ENCODE measurements at places on chromosomes 16 and 17. TPM values are rescaled to one million over a fixed set of nuclear protein-coding genes. Genes with fewer than 3 reads are reported as not detected.

GRCh38 chr16:76931186-76931585 is 259.8 kb upstream of the MON1B start:
- no peak for DNase-seq

- DNase-seq = no peak
These were observed 268.5 kb downstream of the CBLN1 start for GRCh38 chr16:49012961-49013726.

- no peak for DNase-seq
These were observed 72.5 kb upstream of the AXIN2 start for GRCh38 chr17:65633988-65634387.

GRCh38 chr16:73735018-73735417 is 561.6 kb upstream of the PSMD7 start:
- no peak for DNase-seq

GRCh38 chr16:57026778-57027062 is 37.4 kb downstream of the NLRC5 start:
- DNase-seq = no peak

DNA sequence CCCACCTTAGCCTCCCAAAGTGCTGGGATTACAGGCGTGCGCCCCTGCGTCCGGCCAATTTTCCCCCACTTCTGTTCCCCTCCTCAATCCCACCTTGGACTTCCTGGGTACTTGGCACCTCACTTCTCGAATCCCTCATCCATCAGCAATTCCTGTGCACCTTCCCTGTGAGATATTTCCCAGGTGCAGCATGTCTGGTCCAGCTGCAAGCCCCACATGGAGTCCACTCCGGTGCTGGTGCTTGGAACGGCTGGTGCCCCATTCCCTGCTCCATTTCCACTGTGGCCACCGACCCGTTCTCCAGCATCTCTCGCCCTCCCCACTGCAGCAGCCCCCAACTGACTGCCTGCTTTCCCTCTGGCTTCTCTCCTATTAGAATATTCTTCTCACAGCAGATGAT is 35.3 kb downstream of the NOL11 start:
- DNase-seq = no peak

DNA sequence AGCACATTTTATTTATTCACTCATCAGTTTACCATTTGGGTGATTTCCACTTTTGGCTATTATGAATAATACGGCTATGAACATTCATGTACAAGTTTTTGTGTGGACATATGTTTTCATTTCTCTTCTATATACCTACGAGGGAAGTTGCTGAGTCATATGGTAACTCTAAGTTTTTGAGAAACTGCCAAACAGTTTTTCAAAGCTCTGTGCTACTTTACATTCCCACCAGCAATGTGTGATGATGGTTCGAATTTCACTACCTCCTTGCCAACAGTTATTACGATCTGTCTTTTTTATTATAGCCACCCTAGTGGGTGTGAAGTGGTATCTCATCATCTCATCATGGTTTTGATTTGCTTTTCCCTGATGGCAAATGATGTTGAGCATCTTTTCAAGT is 63.7 kb upstream of the MRTFB start:
- DNase-seq = no peak

- no peak for DNase-seq
These were observed 116.8 kb downstream of the ABCC6 start for GRCh38 chr16:16106466-16106865.

DNA sequence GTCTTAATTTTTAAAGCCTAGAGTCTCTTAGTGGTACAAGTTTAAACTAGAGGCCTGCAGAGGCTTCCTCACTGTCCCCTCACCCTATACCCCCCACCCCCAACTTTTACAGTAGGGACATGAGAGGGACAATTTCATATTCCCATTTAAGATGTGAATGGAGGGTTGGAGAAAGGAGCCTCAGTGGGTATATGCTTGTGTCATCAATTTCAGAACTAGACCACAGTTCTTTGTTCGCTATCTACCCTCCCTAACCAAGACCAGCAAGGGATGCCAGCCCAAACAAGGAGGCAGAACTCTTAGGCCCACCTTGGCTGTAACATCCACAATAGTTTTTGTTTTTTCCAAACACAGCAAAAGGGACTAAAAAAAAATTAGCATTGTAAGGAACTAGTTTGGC is 14.0 kb upstream of the SALL1 start:
- no peak for DNase-seq

- no peak for DNase-seq
These were observed 4.5 kb upstream of the NECAB2 start for GRCh38 chr16:83963277-83964119.

DNA sequence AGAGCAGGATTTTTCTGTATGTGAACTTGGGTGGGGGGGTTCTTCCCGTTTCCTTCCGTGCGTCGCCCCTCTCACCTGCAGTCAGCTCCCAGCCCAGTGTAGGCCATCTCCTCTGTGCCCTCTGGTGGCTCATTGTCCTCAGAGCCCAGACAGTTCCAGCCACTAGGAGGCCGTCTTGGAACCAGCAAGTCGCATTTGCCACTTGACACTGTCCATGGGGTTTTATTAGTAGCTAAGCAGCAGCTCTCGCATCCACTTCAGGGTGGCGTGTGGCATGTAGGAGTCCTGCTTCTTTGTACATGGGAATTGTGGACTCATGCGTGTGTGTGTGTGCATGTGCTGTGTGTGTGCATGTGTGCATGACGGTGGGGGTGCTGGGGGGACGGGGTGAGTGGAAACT is 74.0 kb downstream of the SEC14L1 start:
- peak; percentile 21 for DNase-seq

DNA sequence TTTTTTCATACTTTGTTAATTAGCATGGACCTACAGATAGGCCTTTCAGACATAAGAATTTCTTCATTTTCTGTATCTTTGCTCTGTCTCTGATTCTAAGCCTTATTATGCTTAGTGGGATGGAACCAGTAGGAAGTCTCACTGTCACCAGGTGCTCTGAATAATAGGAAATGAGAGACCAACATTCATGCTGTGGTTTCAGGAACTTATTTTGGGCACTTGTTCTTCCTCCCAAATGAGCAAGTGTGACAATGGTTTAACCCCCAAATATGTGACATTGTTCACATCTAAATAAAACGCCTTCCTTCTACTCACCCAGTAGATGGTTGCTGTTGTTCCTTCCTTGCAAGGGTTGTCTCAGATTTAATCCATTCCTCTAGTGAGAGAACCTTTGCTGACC is 100.2 kb downstream of the SYCE1L start:
- no peak for DNase-seq

GRCh38 chr16:23062524-23062923 is 86.7 kb downstream of the USP31 start:
- DNase-seq = no peak

GRCh38 chr16:19356024-19356952 is 61.4 kb upstream of the TMC5 start:
- DNase-seq = no peak

- DNase-seq = peak; percentile 45
These were observed 481 bp downstream of the CNTROB start for GRCh38 chr17:7932483-7932891.

GRCh38 chr17:41565338-41565737 is 6.5 kb downstream of the KRT9 start:
- DNase-seq = no peak

- DNase-seq = no peak
These were observed 51.7 kb downstream of the ARHGAP27 start for GRCh38 chr17:45380991-45381390.

DNA sequence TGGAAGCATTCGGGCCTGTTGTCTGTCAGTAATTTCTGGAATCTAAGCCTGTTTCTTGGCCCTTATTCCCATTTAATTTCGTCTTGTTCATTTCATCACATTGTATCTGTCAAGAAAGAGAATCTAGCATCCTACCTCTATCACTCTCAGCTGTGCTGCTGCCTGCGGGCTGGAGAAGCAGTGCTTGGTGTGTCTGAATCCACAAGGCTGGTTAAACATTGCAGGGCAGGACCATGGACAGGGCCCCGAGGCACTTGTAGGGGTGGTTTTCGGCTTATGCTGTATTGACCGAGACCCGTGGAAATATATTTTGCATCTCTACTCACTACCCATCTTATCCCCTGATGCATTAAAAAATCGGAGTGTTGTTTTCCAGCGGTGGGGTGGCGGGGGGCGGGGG is 3.1 kb downstream of the RAB11FIP4 start:
- peak; percentile 70 for DNase-seq

DNA sequence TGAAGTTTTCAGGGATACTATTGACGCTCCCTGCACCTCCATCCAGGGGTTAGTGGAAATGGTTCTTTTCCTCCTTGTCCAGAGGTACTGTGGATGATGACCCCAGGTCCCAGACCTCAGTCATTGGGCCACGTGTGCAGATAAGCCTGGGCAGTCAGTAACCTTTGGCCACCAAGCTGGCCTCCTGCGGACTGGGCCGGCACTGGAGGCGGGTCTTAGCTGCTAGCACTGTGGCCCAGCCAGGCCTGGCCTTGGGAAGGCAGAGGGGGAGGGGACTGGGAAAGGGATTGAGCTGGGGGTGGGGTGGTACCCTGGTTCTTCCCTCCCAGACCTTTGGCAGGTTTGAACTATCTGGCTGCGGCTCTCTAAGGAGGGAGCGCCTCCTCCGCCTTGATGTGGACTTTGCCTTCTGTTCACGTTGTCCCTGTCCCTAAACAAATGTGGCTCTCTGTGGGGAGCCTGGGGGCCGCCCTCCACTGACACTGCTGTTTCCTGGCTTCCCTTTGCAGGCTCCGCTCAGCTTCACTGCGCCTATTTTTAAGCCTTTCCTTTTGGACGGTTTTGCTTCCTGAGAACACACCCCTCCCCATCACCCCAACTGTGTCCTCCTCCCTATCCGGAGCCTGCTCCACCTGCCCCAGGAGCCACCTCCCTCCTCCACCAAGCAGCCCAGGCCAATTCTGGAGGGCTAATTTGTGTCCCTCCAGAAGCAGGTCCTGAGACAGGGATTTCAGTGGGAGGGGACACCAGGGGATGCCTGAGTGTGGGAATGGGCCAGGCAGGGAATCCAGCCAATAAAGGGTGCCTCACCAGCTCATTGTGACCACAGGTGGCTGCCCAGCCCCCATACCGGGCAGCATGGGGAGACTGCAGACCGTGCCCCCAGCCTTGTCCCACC is 251.9 kb downstream of the SEC14L1 start:
- DNase-seq = no peak

DNA sequence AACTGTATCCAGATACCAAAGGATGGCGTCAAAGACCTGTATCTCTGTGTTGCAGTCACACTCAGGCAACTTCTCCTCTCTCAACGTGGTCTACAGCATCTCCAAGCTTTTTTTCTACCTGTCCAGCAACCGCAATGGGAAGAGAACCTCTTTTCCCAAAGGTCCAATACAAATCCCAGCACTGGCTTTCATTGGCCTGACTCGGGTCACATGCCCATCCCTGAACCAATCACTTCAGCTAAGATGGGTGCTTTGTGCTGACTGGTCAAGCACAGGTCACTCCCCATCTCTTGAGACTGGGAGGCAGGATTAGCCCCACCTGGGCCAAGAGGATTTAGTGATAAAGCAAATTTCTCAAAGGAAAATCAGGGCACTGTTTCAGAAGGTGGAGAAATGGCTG is 71.2 kb upstream of the C16orf82 start:
- DNase-seq = no peak

DNA sequence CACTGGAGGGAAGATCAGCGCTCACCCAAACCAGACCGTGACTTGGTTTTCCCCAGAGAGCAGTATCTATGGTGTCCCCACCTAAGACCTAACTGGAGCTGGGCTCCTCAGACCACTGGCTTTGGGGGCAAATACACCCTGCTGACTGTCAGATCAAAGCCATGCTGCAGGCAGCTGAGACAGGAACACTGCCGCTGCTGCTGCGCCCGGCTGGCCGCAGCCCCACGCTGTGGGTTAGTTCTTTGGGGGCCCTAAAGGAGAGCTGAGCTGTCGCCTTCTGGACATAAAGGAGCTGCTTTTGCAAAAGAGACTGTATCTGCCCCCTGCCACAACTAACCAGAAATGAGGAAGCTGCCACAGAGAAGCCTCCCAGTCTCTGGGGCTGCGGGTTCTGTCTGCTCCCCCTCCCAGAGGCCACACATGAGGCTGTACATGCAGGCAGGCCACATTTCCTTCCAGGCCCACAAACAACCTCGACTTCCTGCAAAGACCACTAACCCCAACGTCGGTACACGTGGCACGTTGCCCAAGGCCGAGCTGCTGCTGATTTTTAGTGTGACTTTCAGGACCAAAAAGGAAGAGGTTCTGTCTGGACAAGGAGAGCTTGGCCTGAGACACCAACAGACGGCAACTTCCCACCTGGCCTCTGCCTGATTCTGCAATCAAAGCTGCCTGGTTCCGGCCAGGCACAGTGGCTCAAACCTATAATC is 18.2 kb upstream of the ABR start:
- peak; percentile 63 for DNase-seq

DNA sequence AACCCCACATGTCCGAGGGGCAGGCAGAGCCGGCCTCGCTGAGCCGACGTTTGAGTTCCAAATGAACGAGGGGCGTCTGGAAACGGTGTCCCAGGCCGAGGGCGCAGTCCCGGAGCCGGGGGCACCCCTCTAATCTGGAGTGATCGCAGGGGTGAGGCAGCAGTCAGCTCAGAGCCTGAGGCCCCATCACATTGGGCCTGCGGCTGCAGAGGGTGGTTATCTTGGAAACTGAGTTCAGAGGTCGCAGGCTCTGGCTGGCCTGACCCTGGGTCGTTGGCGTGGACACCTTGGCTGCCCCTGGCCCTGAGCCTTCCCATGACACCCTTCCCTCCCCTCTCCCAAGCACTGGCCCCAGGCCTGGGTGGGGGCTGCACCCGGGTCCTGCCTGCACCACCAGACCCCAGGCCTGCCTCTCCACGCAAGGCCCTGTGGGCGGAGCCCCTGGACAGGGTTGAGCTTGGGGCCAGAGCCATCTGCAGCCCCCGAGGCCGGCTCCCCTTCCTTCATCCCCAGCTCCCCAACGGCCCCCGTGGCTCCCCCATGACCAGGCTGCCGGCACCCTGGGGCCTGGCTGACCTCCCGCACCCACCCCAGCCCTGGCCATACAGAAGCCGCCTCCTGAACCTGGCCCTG is 45.6 kb downstream of the ZFPM1 start:
- DNase-seq = no peak

- DNase-seq = peak; percentile 38
These were observed 11.4 kb downstream of the DYNC1LI2 start for GRCh38 chr16:66740010-66740409.

- no peak for DNase-seq
These were observed 89.5 kb upstream of the BCAR1 start for GRCh38 chr16:75340741-75341491.

GRCh38 chr17:33371377-33371776 is 78.3 kb upstream of the ASIC2 start:
- DNase-seq = no peak

Gene SOX9
- not detected for total RNA-seq

Gene DPEP3
- total RNA-seq = 0.10 TPM

Gene TSPOAP1
- total RNA-seq = 44.1 TPM

Gene KRTAP4-3
- not detected for total RNA-seq

Gene PYDC1
- total RNA-seq = not detected

Gene PLCD3
- total RNA-seq = 3.0 TPM

Gene KRT36
- total RNA-seq = not detected

Gene CCDC40
- not detected for total RNA-seq

Gene MRPL12
- total RNA-seq = 62.3 TPM

Gene MPP2
- 0.60 TPM for total RNA-seq

Gene ABCC6
- total RNA-seq = not detected

Gene SEPTIN1
- total RNA-seq = 383 TPM
